Stimulated activated CD8-positive, alpha-beta memory T cell treated with anti-CD3 and anti-CD28 coated beads, Interleukin-15, amount 100 ng/mL, for 4 hours (primary cell): ENCODE measurements at places on chromosomes 3 and 15.

- no peak for DNase-seq
Observed at GRCh38 chr3:48544141-48544540, 12.5 kb downstream of the PFKFB4 start.

DNA sequence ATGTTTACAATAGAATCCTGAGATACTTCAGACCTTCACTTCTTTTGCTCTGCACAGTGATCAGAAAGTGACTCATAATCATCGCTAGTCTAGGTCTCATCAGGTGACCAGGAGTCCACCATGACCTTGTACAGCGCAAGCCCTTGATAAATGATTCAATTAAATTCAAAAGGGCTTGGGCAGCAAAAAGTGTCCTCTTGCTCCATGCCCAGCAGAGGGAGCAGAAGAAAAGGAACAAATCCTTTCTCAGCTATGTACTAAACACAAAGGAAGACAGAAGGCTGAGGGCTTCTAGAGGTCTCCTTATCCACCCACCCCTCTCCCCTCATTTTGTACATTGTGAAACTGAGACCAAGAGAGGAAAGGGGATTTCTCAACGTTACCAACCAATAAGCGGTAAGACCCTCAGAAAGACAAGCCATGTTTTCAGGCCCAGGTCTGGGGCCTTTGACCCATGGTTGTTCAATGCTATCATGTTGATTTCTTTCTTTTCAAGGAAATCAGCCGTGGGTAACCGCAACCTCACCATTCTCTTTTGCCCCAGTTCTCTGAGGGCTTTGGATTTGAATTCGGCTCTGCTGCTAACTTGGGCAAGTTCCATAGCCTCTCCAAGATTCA is 74.8 kb downstream of the AQP9 start:
- no peak for DNase-seq

GRCh38 chr15:20340931-20341661 is 200.5 kb downstream of the GOLGA6L6 start:
- no peak for DNase-seq

GRCh38 chr15:95626501-95627361 is 703.8 kb upstream of the NR2F2 start:
- no peak for DNase-seq

GRCh38 chr15:83512459-83512858 is 65.3 kb downstream of the SH3GL3 start:
- no peak for DNase-seq

DNA sequence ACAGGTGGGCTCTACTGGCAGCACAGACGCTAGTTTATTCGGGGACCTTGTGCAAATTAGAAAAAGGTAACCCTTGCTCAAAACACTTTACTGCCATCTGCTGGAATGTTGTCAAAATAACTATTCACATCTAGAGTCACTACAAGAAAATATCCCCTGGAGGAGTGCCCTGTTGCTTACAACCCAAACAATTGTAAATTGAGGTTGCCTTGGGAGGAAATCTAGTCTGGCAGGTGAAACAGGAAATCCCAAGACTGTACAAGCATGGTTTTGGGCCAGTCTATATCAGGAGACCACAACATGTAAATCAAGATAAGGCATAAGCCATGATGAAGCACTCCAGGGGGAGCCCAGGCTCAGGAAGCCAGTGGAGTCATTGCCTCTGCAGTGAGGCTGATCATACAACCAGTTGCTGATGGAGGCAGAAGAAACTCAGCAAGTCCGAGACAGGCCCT is 136.8 kb upstream of the ACP3 start:
- no peak for DNase-seq

DNA sequence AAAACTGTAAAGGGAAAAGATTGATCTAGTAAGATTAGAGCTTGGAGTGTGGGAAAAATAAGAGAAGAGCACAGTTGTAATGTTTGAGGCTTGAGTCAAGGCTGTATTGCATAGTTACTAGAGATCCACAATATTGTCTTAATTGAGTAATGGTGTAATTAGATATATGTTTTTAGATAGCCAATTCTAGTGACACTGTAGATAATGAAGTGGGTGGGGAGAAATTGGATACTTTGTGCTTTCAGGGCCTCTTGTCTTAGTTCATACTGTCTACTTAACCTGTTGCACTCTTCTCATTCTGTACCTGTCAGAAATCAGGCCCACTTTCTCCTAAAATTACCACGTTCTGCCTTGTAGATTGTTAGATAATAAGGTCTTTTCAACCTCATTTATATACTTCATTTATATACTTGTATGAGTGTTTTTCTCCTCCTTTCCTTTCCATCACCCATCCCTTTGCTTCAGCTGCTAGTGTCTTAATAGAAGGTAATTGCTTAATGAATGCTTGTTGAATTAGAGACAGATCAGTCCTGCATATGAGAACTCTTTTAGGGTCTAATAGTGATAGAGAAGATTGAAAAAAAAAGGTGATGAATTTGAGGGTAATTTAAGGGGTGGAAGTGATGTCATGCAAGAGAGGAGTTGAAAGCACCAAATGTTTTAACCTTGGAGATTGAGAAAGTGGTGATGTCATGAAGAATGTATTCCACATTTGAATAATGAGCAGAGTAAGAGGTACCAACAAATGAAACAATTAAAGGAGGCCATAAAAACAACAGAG is 32.0 kb downstream of the PIK3CA start:
- DNase-seq: no peak

DNA sequence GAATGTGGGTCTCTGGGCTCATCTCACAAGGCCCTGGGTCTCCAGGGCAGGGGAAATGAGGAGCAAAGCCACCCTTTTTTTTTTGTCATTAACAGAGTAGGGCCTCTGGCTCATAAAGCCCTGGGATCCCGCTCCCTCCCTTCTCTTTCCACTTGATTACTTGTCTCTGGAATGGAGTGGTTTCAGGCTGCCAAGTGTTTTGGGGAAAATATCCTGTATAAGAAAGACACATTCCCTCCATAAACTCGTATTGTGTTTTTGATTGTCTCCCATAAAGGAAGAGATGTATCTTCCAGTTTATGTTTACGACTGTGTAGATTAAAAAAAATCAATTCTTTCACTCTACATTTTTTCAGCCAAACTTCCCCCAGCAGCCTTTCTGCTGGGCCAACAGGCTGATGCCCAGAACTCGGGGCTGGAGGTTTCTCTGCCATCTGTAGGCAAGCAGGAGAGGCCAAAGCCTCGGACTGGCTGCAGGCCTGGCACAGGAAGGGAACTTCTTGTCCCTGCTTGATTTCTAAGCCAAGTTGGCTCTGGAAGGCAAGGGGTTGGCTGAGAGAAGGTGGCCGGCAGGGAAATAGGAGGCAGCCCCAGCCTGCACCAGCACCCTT is 49.4 kb upstream of the INSYN1 start:
- DNase-seq: no peak

DNA sequence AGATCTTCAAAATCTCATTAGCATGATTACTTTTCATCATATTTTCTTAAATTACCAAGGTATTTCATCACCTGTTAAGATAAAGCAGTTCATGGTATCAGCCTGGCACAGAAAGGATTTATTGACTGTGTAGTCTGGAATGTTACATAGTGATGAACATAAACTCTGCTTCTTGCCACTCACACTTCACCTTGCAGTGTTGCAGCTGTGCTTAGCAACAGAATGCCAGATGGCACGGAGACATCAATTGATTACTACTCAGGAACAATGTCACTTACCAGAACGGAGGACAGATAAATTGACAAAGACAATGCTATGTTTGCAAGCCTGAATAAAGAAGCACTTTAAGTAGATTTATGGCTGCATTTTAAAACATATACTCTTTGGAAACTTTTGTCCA is 15.0 kb upstream of the BCHE start:
- DNase-seq: no peak

DNA sequence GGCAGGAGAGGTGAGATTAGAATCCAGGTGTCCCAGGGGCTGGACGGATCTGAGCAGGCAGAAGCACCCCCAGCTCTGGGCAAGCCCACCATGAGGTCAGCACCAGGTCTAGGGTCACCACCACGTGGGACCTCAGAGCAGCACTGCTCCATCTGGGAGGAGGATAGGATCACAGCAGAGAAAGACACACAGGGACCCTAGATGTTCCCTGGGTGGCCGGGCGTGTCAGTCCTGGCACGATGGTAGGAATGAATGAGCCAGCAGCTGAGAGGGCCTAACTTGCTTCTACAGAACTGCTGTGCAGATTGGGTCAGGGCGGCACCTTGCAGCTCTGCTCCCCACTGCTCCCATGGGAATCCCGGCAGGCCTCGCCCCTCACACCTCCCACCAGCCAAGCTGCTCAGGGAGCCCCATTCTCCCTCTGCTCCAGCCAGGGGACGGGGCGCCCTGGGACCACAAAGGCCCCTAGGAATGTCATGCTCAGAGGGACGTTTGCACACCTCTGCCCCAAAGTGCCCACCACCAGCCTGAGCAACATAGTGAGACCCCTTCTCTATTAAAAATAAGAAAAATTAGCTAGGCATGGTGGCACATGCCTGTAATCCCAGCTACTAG is 66.3 kb downstream of the ZNF445 start:
- DNase-seq: no peak

- DNase-seq: no peak
Observed at GRCh38 chr3:16378920-16379319, 113.9 kb downstream of the OXNAD1 start.

- DNase-seq: no peak
Observed at GRCh38 chr3:77931255-77932009, 891.5 kb downstream of the ROBO2 start.

DNA sequence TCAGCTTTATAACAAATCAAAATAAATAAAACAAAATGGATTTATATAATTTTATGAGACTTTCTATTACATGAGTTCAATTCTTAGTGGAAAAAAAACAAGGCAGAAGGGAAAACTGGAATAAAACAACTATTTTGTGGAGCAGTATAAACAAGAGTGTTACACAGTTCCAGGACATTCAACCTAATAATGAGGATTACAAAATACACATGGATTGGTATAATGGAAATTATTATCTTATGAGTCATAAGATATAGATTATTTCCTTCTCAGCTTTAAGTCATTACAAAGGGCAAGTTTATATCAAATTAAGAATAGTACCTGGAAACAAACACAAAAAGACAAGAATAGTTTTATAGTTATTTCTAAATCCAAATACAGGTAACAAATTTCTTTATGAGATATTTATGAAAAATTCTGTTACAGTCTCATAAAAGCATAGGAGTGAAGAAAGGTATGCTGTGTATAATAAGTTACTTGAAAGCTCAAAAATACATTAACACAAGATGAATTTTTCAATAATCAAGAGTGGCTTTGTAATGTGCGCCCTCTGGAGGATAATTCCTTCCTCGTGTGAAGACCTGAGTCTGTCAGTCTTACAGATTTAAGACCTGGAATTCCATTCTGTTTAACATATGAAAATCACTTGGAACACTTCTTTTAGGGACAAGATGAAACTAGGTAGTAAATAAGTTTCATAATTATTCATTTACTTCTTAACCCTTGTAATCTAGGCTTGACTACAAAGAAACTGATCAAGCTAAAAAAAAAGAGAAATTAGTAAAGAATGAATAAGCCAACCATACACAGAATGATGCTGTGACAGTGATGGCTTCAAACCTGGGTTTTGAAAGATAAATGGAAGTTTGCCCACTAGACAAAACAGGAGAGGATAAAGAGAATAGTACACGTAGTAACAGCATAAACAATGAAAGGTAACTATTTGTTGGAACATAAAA is 9.5 kb downstream of the COPS2 start:
- no peak for DNase-seq

GRCh38 chr15:88878720-88879184 is 16.6 kb downstream of the HAPLN3 start:
- no peak for DNase-seq

GRCh38 chr3:7707187-7707586 is 794.4 kb upstream of the LMCD1 start:
- DNase-seq: no peak

DNA sequence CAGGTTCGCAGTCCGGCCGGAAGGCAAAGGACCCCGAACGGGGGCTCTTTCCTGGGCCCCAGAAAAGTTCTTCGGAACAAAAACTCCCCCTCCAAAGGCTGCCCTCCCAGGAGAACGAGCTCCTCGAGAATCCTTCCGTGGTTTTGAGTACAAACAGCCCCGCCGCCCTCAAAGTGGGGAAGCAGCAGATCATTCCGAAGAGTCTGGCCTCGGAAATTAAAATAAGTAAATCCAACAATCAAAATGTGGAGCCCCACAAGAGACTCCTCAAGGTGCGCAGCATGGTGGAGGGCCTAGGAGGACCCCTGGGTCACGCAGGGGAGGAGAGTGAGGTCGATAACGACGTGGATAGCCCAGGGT is 1.3 kb downstream of the ARHGEF26 start:
- DNase-seq: no peak

- no peak for DNase-seq
Observed at GRCh38 chr3:47010910-47011309, 31.4 kb downstream of the NBEAL2 start.

- DNase-seq: peak; percentile 26
Observed at GRCh38 chr3:71063773-71064290, 519.7 kb downstream of the FOXP1 start.

- DNase-seq: no peak
Observed at GRCh38 chr3:145865399-145866018, 295.5 kb downstream of the PLOD2 start.

DNA sequence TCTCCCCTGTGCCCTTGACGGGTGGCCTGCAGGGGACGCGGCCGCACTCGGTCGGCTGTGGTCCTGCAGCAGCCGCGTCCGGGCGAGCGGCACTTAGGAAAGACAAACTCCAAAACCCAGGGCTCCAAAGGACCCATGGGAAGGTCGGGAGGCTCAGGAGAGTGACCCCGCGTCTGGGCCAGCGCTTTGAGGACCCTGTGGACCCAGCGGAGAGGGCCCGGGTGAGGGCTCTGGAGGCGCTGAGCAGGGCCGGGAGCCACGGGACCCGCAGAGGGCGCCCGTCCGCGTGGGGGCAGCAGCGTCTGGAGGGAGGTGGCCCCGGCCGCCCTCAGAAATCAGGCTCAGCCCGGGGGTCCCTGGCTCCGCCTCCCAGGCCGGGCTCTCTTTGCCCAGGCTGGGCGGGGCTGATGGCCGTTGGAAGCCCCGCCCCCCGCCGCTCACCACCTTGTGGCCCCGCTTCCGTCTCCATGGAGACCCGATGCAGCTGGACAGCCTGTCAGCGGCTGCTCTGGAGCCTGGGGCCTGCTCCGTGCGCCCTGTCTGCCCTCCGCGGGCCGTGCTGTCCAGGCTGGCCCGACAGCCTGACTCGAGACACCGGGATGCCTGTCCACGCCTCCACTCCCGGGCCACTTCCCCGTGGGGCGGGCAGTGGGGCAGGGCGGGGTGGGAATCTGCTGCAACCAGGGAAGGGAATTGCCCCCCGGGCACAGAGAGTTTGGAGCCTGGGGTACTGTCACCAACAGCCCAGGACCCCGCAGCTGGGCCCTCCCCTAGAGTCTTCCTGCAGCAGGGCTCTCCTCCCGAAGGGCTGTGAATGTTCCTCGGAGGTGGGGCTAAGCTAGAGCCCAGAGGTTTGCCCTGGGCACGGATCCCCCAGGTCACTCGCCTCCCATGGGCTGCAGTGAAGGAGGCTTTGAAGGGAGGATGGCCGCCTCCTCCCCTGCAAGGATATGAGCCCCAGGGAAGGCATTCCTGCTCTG is 34.8 kb upstream of the RPL32 start:
- DNase-seq: no peak

DNA sequence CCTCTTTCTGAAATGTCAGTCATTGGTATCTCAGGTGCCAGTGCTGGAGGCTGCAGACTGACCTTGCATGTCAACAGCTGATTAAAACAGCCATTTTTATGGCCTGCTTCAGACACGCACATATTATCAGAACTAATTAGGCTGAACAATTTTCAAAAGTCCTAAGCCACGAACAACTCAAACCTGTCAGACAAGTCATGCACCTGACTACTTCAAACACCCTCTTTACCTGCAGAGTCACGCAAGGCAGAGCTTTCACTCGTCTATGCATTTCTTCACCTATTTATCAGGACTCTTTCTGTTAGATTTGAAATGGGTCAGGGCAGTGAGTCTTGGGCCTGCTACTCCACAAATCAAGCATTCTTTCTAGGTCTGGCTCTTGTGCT is 26.7 kb downstream of the CLK3 start:
- no peak for DNase-seq

- no peak for DNase-seq
Observed at GRCh38 chr3:115518100-115518852, 105.0 kb upstream of the GAP43 start.
